ENCODE measurements at places on chromosomes 12 and 14.
A peak's percentile ranks its signal among the peaks of the same experiment; 100 is the strongest.

DNA sequence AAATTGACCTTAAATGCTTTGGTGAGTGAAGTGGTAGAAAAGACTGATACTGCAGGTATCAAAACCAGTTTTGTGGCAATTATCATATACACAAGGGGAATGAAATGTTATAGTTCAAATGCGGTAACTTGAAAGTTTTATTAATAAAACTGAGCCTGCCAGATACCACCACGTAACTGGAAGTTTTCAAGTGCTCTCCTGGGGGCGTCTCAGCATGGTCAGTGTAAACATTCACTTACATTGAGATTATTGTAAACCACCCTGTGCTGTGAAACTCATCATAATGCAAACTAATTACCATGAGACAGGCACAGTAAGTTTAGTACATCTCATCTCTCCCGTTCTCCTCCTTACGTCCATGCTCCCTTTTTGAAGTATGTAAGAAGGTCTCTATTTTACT, 280.7 kb upstream of the FAR2 start:
- no peak for DNase-seq

DNA sequence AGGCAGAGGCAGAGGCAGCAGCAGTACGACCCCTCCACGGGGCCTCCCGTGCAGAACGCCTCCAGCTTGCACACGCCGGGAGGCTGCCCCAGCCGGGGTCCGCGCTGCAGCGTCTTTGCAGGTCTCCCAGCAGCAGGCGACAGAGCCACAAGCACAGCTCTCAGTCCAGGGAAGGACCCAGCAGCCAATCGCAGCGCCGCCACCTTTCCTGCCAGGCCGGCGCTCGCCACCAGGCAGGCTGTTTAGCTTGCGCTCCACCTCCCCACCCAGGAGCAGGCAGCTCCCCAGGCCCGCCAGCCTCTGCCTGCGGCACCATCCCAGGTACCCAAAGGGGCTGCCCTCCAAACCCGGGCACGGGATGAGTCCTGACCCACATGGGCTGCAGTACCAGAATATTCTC, 25.2 kb downstream of the DDX51 start:
- no peak for DNase-seq

DNA sequence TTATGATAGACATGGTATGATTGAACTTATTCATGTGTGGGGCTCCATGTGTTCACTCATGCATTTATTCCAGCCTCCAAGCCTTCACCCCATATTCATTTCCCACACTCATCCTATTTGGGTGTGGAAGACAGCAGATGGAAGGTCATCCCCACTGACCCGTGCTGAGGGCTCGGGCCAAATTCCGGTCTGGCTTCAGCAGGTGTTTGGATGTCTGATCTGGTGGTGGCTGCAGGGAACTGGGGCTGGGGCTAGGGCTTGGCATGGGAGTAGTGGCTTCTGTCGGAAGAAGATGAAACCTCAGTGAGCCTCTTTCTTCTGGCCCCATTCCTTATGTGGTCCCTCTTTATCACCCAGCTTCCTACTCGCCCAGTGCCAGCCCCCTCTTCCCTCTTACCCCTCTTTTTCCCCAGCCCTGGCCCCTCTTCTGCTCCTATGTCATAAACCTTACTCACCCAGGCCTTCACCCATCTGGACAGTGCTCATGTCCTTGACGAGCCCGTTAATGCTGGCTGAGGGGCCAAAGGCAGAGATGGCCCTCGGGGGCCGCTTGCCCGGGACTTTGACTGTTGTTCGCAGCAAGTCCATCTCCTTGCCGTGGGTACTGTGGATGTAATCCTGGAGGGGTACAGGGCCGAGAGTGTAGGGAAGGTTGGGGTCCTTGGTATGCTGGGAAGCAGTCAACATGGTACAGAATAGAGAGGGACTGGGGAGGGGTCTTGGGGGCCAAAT, 8.0 kb downstream of the AGAP2 start:
- DNase-seq = no peak

DNA sequence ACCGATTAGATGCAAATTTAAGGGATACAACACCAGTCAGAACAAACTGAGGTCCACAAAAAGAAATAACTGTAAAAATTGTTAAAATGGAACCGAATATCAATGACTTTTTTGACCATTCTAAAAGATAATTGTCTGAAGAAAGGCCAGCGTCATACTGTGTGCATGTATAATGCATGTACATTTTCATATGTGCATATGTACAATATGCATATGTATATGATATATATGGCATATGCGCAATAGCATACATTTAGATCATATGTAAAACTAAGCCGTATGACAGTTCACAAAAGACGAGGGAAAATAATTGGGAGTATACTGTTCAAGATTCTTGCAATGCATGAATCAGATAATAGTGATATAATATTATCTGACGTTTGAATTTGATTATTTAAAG, 475.8 kb upstream of the TMEM132C start:
- DNase-seq = no peak

- no peak for DNase-seq
These were observed 75.8 kb upstream of the GALNT9 start for GRCh38 chr12:132404951-132405741.

- DNase-seq = no peak
These were observed 1.6 kb downstream of the TMEM260 start for GRCh38 chr14:56581041-56581727.

DNA sequence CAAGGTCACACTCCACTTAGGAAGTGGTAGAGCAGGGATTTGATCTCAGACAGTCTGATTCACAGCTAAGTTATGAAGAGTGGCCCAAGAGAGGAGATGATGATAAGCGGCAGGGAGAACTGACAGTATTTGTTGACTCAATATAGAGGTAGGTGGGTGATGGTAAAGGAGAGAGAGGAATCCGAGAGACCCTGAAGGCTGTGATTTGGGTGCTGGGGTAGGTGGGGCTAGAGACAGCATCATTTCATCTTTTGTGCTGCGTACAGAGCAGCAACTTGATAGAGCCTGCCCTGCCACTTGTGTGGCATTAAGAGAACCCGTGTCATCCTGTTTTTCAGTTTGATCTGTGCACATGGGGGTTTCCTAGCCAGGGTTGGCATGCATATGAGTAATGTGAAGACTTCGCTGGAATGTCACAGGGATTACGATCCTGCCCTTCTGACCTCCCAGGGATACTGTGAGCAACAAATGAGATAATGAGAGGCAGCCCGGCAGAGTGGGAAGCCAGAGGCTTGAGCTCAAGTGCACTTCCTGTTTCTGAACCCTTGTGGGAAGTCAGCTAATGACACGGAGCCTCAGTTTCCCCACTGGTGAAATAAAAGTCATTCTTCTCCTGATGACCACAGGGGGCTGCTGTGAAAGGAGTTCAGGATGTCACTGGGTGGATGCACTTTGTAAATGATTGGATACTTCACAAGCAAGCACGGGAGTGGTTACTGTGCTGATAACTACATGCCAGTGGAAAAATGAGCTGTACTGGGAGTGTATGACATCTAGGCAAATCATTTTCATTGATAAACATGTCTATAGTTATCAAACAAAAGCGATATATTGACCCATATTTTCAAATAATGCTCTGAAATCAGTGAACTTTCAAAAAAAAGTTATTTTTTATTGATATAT, 59.5 kb upstream of the IGF1 start:
- peak; percentile 98 for DNase-seq

GRCh38 chr12:128798571-128799341, 25.0 kb downstream of the SLC15A4 start:
- no peak for DNase-seq

DNA sequence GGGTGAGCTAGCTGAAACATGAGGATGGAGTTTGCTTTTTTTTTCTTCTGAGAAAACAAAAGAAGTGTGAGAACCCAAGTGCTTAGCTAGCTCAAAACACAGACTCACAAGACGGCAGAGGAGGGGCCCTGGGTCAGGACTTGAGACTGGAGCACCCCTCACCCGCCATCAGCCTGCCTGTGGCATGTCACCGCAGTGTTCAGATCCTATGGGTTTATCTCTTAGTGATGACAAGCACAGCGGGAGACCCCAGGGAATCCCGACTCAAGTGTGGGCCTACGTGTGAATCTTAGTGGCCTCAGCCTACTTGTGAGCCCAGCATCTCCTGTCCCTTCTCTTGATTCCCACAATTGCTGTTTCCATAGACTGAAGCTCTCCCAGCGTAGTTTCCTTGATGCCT, 22.9 kb downstream of the DYRK4 start:
- no peak for DNase-seq

DNA sequence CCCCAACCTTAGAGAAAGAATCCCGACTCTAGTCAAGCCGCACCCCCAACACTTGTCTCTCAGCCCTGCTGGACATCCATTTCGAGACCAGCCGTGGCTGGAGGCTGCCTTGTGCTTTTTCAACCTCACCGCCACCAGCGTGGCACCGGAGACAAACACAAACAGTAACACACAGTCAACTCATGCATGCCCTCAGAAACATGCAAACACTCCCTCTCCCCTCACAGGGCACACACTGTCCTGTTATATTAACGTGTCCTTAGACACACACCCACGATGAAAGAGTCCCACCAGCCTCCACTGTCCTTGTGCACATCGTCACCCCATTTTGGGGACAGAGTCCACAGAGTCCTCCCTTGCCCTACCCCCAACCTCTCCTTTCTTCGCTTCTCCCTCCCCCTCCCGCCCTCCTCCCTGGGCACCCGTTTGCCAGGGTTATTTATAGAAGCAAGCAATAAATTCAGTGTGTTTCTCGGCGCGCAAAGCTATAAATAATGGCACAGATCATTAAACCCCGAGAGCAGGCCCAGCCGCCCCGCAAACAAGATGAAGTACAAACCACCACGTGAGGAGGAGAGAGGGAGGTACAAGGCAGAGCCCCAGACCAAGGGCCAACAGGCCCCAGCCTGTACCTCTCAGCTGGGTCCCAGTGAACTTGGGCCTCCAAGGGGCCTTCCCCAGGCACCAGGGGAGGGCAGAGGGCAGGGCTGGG, 27.9 kb downstream of the SMUG1 start:
- no peak for DNase-seq

- peak; percentile 8 for DNase-seq
These were observed 49.2 kb downstream of the FUT8 start for GRCh38 chr14:65461730-65462129.

- DNase-seq = no peak
These were observed 8.1 kb downstream of the TMEM179 start for GRCh38 chr14:104596451-104596918.

DNA sequence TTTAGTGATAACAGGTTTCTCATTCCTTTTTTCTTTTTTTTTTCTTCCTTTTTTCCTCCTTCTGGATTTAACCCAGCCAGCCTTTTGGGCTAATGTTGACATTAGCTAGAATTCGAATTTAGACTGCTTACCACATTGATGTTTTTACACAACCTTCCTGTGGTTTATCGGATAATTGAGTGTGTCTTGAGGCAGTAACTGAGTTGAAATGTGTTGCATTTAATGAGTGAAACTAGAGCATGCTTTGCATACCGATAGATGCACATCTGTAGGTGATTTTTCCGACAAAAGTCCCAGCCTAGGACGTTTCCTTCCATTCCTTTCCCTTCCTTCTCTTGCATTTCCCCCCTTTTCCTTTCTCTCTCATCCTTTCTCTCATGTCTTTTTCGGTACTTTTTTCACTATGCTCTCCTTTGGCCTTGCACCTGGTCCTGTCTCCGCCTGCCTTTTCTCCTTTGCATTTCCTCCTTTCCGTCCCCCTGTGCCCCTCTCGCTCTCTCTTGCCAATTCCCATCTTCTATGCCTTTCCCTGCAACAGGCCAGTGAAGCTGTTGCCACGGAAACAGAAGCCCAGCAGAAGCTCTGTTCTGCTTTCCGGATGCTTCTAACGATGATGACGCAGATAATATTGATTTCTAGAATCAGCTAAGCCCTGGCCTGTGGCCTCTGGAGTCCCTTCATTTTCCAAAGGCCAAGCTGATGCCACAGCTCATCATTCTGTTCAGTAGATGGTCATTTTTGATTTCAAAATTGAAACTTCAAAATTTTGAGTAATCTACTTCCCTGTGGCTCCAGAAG, 76.1 kb downstream of the SLC25A47 start:
- no peak for DNase-seq

GRCh38 chr12:96050139-96050538, 14.8 kb upstream of the LTA4H start:
- no peak for DNase-seq

DNA sequence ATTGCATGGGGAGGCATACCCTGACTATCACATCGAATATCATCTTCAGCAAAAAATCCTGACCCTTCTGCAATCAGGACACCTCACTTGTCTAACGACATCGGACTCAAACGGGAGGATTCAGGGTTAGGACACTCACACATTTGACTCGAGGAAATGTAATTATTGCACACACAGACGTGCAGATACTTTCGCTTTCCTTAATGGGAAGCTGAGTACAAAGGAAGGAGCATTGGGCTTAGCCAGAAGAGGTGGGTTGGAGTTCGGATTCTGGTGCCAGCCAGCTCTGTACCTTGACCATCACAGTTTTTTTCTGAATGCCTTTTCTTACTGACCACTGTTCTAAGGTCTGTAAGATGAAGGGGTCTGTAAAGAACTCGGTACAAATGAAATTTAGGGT, 260.4 kb downstream of the GALC start:
- no peak for DNase-seq

GRCh38 chr12:80846952-80847351, 90.8 kb downstream of the LIN7A start:
- DNase-seq = no peak

DNA sequence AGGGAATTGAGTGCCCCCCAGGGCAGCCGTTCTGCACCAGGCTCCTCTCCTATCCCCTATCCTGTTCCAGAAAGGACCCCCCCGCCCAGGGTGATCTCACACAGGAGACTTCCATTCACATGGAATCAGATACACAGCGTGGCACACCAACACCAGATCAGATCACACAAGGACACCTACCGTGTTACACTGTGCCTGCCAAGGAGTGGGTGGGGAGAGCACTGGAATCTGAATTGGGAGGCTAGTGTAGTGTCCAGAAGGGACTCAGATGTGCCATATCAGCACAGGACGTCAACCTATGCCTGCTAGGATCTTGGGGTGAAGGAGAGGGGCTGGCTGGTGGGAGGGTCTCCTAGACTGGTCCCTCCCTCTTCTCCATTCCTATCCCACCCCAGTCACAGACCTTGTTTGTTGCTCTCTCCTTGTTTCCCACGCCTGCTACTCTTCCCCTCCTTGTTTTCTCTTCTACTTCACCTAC, 2.3 kb downstream of the PTMS start:
- peak; percentile 25 for DNase-seq

DNA sequence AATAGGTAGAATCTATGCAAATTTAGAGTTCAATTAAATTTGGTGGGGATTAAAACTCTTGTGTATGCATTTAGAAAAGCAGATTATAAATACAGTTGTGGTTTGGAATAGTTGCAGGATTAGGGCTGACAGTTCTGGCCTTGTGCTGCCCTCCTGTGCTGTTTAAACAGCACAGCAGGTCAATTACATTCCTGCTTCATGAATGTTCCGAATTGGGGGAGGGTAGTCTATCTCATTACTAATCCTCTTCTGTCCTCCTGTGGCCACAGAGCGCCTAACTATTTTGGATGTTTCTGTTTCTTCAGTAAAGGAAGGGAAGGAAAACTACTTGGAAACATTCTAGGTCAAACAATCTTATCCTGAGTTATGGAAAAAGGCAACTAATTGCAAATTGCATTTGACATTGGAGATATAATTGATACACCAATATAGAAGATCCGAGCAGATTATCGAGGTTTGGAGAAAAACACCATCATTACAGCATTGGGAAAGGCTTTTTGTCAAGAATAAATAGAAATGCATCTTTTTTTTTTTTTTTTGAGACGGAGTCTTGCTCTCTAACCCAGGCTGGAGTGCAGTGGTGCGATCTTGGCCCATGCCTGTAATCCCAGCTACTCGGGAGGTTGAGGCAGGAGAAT, 8.7 kb upstream of the GPR19 start:
- DNase-seq = peak; percentile 91
